Left cardiac atrium (tissue), 4 donors: ENCODE measurements at places on chromosomes 16 and 17. TPM values are rescaled to one million over a fixed set of nuclear protein-coding genes. Genes with fewer than 3 reads are reported as not detected.

DNA sequence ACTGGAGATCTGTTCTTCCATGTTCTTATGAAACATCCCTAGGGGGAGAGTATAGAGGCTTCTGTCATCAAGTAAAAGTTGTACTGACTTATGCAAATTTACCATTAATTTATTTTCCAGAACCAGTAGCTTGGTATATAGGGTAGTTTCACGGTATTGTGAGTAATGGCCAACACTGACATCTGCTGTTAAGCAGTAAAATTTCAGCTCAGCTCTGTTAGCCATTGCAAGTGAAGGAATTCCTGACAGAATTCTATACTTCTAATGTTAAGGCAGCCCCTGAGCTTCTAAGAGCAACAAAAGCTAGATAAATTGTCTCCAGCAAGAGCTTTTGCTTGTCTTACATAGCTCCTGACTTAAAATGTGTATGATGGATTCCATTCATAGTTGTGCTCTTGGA lies 613.5 kb upstream of the C16orf82 start:
- no peak for DNase-seq

Gene VPS4A
- total RNA-seq, result 22.4 TPM

Gene RAMP2
- 40.9 TPM for total RNA-seq

DNA sequence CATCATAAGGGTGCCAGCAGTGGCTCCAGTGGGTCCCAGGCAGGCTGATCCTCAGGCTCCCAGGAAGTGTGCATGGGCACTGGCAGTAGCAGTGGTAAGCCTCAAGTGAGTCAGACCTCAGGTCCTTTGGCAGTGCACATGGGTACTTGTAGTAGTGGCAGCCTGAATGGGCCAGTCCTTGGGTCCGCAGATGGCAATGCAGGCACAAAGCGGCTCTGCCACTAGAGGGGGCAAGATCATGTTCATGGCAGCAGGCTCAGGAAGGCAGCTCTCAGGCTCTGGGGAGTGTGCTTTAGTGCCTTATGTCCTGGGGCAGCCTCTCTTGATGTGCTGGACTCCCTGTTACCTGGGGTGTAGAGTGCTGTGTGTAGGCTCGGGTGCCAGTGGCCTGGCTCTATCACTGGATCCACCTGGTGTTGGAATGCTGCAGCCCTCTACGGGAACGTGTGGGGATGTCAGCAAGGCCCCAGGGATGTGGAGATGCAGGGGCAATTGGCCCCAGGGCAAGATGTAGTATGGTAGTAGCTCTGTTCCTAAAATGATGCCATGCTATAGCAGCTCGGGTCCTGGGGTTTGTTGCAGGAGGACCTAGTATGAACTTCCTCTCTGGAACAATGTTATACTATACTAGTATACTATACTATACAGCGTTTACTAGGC lies 11.0 kb downstream of the ACSM3 start:
- DNase-seq, result peak; percentile 21

- no peak for DNase-seq
Measured at GRCh38 chr16:70695331-70696070, 9.6 kb upstream of the MTSS2 start.

Gene CCDC200
- not detected for total RNA-seq

- DNase-seq, result no peak
Measured at GRCh38 chr17:74297941-74298340, 23.9 kb downstream of the DNAI2 start.
